ENCODE measurements at places on chromosomes 7 and 10. TPM values are rescaled to one million over a fixed set of nuclear protein-coding genes. Genes with fewer than 3 reads are reported as not detected.
A peak's percentile ranks its signal among the peaks of the same experiment; 100 is the strongest.

GRCh38 chr10:637771-638195 lies 51.7 kb downstream of the DIP2C start:
- H3K27ac ChIP-seq, result no peak overlapping the region
- no peaks in the 10 kb centered on the region for H3K4me1 ChIP-seq
- H3K27me3 ChIP-seq, result no peaks in the 10 kb centered on the region
- H3K36me3 ChIP-seq, result no peaks in the 10 kb centered on the region

DNA sequence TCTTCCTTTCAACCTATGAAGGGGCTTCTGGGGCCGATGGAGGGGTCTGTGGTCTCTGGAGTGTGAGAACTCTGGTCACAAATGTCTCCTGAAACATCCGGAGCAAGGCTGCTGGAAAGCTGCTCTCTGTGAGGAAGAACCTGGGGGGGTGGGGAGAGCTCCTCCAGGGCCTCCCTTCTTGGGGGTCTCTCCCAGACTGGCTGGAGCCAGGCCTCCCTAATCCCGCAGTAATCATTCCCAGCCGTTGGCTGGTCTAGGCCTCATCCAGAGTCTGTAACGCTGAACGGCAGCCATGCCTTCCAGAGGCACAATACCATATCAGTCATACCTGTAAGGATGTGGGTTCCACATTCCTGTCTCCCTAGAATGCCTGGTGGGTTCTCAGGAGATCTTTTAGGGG lies 4.4 kb upstream of the LZTS2 start:
- H3K4me3 ChIP-seq, result no peak overlapping the region
- no peak overlapping the region for H3K27ac ChIP-seq
- H3K4me1 ChIP-seq, result peaks cover 13% of the 10 kb centered on the region
- H3K27me3 ChIP-seq, result no peaks in the 10 kb centered on the region

Gene PTN
- 4.0 TPM for total RNA-seq

- H3K4me1 ChIP-seq, result no peaks in the 10 kb centered on the region
- H3K27me3 ChIP-seq, result no peaks in the 10 kb centered on the region
- H3K36me3 ChIP-seq, result no peaks in the 10 kb centered on the region
- no peak overlapping the region for H3K4me3 ChIP-seq
Measured at GRCh38 chr7:81884817-81885216, 115.0 kb upstream of the HGF start.

DNA sequence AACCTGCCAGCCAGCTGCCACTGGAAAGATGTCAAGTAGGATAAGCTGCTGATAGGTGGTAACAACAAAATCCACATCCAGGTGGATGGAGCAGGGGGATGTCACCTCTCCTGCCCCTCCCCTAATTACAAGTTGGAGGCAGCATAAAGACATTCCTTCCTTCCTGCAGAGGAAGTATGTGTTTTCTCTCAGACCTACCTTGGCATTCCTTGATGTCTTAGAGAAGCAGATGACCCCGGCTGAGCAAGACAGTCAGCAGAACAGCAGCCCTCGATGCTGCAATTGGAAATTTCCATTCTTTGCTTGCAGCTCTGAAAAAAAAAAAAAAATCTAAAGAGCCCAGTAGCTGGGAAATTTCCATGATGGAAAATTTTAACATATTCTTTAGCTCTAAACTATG lies 137.5 kb upstream of the MKLN1 start:
- no peaks in the 10 kb centered on the region for H3K36me3 ChIP-seq
- H3K27me3 ChIP-seq, result no peaks in the 10 kb centered on the region
- no peak for DNase-seq

DNA sequence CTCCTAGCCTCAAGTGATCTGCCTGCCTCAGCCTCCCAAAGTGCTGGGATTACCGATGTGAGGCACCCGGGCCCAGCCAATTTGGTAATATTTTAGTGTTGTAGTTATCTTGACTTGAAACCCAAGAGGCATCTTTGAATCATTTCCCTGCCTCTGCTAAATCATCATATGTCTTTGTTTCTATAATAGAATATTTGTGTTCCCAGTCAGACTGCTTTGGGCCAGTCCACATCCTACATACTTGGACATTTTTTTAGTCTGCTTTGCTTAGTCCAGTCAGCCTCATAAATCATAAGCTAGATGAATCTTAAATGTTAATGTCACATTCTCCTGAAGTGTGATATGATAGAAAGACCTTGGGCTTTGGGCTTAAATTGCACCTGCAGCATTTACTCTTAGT lies 5.9 kb downstream of the STAM start:
- H3K4me3 ChIP-seq, result no peak overlapping the region
- no peak for DNase-seq
- no peaks in the 10 kb centered on the region for H3K36me3 ChIP-seq

GRCh38 chr7:50957855-50958254 lies 175.2 kb upstream of the GRB10 start:
- no peak overlapping the region for H3K27ac ChIP-seq
- DNase-seq, result peak; percentile 36
- H3K4me3 ChIP-seq, result no peak overlapping the region
- H3K4me1 ChIP-seq, result no peaks in the 10 kb centered on the region

Gene ASZ1
- total RNA-seq, result not detected

Gene GPR22
- 0.13 TPM for total RNA-seq

DNA sequence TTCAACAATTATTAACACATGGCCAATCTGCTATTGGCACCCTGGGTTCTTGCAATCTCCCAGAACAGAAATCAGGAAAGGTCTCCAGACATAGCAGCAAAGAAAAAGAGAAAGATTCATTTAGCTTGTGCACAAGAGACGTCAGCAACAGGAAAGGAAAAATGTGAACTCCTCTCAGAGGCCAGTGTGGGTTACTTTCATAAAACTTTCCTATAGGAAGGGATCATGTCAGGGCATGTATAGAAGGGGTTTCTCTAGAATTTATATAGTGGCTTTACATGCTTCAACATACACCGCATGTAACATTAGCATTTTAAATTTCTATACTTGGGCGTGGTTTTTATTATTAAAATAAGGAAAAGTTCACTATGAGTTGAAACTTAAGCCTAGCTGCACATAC lies 725.1 kb downstream of the SORCS1 start:
- H3K27me3 ChIP-seq, result no peaks in the 10 kb centered on the region
- H3K27ac ChIP-seq, result no peak overlapping the region
- no peak for DNase-seq
- no peaks in the 10 kb centered on the region for H3K36me3 ChIP-seq

- DNase-seq, result no peak
- H3K4me1 ChIP-seq, result no peaks in the 10 kb centered on the region
- H3K27ac ChIP-seq, result no peak overlapping the region
- H3K36me3 ChIP-seq, result no peaks in the 10 kb centered on the region
- H3K27me3 ChIP-seq, result no peaks in the 10 kb centered on the region
Measured at GRCh38 chr10:6053303-6053702, 8.9 kb downstream of the IL2RA start.

Gene RASA4B
- 13.2 TPM for total RNA-seq

GRCh38 chr7:4602905-4603842 lies 78.9 kb upstream of the FOXK1 start:
- no peaks in the 10 kb centered on the region for H3K36me3 ChIP-seq
- DNase-seq, result no peak
- no peak overlapping the region for H3K4me3 ChIP-seq
- no peaks in the 10 kb centered on the region for H3K27me3 ChIP-seq
- no peak overlapping the region for H3K27ac ChIP-seq
- no peaks in the 10 kb centered on the region for H3K4me1 ChIP-seq

All from colonic mucosa (tissue), 4 donors.